Activated T-helper 2 cell treated with anti-CD3 and anti-CD28 coated beads, Interferon-gamma antibody, Interleukin-2, Interleukin-4, amounts not matched to agents 10 μg/mL and 5 μg/mL and 100 μg/mL, durations not matched to agents 14 hours and 24 hours and 36 hours (primary cell): ENCODE measurements at places on chromosomes 12 and 14. TPM values are rescaled to one million over a fixed set of nuclear protein-coding genes. Genes with fewer than 3 reads are reported as not detected.

DNA sequence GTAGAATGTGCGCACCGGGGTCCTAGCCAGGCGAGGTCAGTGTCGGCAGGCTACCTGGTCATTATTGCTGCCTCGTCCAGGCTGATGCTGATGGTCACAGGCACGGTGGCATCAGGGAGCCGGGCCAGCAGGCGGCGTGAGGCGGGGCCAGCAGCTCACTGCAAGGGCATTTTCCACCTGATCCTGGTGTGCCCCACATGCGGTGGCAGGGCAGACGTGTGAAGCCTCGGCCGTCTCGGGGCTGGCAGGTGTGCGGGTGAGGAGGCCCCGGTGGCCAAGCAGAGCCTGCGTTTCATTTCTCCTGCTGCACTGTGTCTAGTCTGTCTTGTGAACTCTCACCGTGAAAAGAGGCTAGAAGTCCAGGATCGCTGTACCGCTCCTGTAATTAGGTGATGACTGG lies 12.0 kb upstream of the AMN start:
- peaks cover 25% of the 10 kb centered on the region for H3K36me3 ChIP-seq
- H3K4me3 ChIP-seq: no peak overlapping the region
- no peaks in the 10 kb centered on the region for H3K4me1 ChIP-seq

DNA sequence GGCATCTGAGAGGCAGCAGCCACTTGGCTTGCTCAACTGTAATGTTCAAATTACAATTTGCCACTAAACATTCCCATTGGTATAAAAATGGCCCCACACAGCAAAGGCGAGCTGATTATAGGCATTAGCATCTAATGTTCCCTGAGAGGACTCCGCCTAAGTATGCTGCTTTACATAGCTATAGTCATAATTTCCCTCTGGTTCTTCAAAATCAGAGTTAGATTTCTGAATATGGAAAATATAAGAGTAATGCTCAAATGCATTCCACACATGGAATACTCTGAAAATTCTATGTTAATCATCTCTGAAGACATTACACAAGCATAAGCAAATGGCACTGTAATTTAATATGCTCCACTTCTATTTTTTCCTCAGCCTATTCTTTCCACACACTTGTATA lies 83.7 kb upstream of the BTG1 start:
- peaks cover 13% of the 10 kb centered on the region for H3K4me1 ChIP-seq
- DNase-seq: no peak
- H3K27me3 ChIP-seq: no peaks in the 10 kb centered on the region
- H3K36me3 ChIP-seq: no peaks in the 10 kb centered on the region
- H3K4me3 ChIP-seq: no peak overlapping the region
- H3K27ac ChIP-seq: no peak overlapping the region

The TEX22 gene
- total RNA-seq: 4.7 and 5.0 TPM in 2 replicates

DNA sequence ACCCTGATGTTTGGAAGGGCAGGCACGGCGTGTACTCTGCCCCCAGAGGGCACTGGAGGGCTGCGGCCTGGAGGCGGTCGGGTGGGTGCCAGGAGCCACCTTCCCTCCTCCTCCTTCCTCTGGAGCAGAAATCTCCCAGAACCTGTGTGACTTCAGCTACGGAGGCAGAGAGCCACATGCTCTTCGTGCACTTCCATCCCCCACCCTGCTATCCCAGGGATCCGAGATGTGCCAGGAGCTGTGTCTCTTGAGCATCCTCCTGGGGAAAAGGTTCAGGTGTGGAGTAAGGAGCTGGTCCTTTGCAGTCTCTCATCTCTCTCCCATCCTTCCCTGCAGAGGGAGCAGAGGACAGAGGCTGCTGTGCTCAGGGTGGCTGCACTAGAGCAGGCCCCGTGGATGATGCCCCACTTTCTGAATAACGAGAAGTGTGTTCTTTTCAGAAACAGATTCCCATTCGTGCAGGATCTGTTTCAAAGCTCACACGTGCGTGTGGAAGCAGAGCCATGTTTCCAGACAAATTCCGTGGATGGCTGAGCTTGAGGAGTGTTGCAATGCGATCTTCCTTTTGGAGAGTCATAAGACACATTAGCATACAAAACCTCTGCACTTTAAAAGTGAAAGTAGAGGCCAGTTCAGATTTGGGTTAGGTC lies 162.9 kb downstream of the ADGRD1 start:
- no peaks in the 10 kb centered on the region for H3K27me3 ChIP-seq
- no peak for DNase-seq
- H3K36me3 ChIP-seq: no peaks in the 10 kb centered on the region
- H3K4me1 ChIP-seq: peaks cover 5% of the 10 kb centered on the region

DNA sequence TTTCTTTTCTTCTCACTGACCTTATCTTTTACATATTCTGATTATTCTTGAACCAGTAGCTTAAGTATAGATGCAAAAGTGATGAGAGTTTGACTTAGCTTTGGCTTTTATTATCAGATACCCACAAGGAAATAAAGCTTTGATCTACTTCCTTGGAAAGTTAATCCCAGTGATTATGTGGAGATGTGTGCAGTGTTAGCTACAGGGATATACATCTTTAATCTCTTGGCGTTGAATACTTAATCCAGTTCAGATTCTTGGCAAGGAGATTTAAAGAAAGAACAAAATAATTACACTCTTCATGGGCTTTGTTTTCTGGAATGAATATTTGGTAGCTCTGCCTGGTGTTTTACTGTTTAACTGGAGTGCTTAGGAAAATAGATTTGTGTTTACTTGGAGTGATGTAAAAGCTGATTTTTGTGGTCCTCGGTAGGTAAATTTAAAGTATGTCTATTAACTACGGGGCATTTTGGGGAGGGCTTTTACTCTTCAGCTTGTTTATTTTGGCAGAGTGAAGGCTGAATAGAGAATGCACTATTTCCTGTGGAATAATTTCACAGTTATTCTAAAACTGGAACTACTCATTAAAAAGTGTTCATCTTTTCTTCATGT lies 150.1 kb upstream of the LRIG3 start:
- no peaks in the 10 kb centered on the region for H3K36me3 ChIP-seq
- no peaks in the 10 kb centered on the region for H3K4me1 ChIP-seq
- no peak overlapping the region for H3K4me3 ChIP-seq
- no peak overlapping the region for H3K27ac ChIP-seq
- DNase-seq: no peak

The TGM1 gene
- 3.4 and 4.4 TPM in 2 replicates for total RNA-seq

DNA sequence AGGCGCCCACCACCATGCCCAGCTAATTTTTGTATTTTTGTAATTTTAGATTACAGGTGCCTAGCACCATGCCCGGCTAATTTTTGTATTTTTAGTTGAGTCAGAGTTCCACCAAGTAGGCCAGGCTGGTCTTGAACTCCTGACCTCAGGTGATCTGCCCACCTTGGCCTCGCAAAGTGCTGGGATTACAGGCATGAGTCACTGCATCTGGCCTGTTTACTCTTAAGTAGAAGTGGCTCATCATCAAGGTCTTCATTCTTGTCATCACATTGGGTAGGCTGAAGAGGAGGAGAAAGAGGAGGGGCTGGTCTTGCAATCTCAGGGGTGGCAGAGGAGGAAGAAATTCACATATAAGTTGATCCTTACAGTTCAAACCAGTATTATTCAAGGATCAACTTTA lies 152.4 kb upstream of the ATP2B1 start:
- no peak overlapping the region for H3K27ac ChIP-seq
- H3K27me3 ChIP-seq: no peaks in the 10 kb centered on the region
- H3K4me3 ChIP-seq: no peak overlapping the region
- peaks cover 18% of the 10 kb centered on the region for H3K36me3 ChIP-seq

DNA sequence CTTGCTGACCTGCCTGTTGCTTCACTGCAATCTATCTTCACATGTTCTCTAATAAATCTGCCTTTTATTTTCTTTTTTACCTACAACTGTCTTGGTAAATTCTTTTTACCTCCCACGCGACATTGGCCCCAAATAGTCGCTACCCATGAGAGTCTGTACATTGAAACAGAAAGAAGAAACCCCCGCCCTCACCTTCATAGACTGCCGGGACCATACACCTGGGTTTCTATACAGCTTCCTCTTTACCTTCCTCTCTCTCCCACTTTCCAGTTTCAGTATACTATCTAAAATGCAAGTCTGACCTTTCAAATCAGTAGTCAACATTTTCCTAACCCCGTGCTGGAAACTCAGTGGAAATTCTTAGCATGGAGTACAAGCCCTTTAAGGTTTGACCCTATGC lies 4.8 kb downstream of the SLC8A3 start:
- no peak overlapping the region for H3K4me3 ChIP-seq
- DNase-seq: no peak
- H3K27me3 ChIP-seq: peaks cover 32% of the 10 kb centered on the region
- H3K4me1 ChIP-seq: peaks cover 10% of the 10 kb centered on the region

DNA sequence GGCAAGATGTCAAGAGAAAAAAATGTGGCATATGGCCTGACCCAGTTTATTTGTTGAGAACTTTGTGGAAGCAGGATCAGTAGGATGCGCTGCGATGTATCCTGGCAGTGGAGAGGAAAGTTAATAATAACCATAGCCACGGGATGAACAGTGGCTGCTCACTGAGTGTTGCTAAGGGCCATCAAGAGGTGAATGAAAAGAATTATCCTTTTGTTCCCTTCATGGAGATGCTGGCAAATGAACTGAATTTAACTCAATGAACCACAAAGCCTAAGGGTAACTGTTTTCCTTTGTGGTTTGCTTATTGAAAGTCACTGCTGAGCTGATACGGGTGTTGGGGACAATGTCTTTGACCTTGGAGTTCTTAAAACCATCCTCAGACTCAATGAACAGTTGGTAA lies 476.5 kb downstream of the APAF1 start:
- H3K36me3 ChIP-seq: no peaks in the 10 kb centered on the region
- H3K27ac ChIP-seq: no peak overlapping the region
- no peaks in the 10 kb centered on the region for H3K27me3 ChIP-seq
- DNase-seq: no peak
